Stimulated activated CD4-positive, alpha-beta T cell treated with anti-CD3 and anti-CD28 coated beads, TNF-alpha, amount 100 ng/mL, for 24 hours (primary cell): ENCODE measurements at places on chromosomes 7 and 10.
A peak's percentile ranks its signal among the peaks of the same experiment; 100 is the strongest.

DNA sequence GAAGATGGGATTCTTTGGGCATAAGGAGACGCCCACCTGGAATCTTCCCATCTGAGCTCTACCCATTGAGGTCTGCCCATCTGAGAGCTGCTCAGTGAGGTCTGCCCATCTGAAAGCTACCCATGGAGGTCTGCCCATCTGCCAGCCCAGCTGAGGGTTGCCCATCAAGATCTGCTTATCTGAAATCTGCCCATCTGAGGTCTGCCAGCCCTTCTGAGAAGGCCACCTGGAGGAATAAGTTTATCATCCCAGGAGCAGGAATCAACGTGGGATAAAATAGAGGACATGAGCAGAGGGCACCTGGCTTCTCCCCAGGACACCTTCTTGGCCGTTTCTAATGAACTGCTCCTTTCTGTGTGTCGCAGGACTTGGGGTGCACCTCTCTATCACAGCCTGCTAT lies 35.3 kb upstream of the PDZD8 start:
- DNase-seq = no peak

DNA sequence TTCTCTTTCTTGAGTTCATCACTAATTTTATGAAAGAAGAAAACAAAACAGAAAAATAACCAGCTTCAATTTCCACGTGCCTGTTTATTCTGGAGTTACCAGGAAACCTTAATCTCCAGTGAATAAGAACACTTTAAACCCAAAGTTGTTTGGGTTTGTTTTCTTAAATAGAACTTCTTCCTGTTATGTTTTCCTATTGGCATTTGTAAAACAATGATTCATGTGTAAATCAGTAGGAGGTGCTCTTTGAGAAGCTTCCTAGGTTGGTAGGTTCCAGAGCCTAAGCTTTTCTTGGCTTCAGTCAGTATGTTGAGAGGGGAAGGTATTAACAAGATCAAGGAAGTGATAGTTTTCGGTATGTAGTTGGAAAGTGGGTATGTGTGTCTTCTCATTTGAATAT lies 119.0 kb downstream of the BICC1 start:
- no peak for DNase-seq

GRCh38 chr10:99782447-99783286 lies at the start of gene ABCC2:
ABCC2 (plus strand) TSS chr10:99782640; CDS start chr10:99782845, 205 bp downstream.
- DNase-seq = no peak

DNA sequence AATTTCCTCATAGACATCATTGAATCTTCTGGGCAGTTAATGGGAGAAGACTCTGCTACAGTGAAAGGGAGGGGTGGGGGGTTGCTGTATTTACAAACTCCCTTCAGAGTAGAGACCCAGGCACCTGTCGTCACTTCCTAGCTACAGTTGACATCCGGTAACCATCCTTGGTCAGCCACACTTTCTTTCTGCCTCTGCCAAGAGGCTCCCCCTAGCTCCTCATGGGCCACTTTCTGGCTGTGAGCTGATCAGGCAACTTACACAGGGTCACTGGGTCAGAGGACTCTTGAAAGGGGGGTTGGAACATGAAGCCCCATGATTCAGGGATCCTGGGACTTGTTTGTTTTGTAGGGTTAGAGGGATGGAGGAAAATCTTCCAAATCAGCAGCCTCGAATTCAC lies 1.2 kb downstream of the TECPR1 start:
- DNase-seq = peak; percentile 25

GRCh38 chr7:103343758-103344452 lies 662 bp downstream of the DNAJC2 start:
- peak; percentile 9 for DNase-seq

DNA sequence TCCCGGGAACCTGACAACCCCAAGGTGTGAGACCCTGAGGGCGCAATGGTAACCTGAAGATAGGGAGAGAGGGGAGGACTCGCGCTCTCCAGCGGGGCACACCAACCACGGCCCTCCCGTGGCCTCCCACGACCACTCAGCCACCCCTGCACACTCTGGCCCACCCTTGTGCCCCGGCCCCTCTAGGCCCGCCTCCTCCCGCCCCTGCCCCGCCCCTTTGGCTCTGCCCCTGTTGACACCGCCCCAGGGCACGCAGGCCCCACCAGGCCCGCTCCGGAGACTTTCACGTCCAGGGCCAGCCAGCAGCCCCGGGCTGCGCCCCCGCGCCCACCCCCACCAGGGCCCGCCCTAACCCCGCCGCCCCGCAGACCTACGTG lies 10.9 kb downstream of the ATG9B start:
- no peak for DNase-seq

DNA sequence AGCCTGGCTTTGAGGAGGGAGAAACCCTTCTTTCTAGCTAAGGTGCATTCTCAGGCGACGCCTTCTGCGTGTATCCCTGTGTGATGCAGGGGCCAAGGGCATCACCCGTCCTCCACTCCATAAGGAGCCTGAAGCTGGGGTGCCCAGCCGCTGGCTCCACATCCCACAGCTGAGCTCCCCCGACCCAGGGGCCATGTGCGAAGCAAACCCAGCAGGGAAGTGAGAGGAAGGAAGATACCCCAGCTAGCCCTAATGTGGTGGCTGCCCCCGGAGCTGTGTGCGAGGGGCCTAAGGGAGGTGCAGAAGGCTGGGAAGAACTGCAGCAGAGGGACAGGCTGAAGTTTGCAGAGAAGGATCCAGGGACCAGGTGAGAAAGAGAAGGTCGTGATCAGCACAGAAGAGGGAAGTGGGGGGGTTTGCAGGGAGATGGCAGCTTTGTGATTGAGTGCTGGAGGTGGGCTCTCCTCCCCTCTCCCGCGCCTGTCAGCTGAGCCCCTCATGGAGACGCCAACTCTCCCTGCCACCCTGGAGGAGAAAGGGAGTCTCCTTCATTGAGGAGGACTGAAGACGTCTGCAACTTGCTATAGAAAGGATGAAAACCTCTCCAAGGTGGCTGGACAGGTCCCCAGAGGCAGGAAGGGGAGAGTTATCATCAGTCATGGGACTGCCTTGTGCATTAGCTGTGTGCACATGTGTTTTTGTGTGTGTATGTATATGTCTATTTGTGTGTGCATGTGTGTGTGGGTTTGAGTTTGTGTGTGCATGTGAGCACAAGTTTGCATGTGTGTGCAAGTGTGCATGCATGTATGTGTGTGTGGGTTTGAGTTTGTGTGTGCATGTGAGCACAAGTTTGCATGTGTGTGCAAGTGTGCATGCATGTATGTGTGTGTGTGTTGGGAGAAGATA lies 3.5 kb upstream of the CALML5 start:
- no peak for DNase-seq

- no peak for DNase-seq
These were observed 32.2 kb downstream of the DNAJB12 start for GRCh38 chr10:72322280-72323058.

- no peak for DNase-seq
These were observed 29.6 kb upstream of the FAM20C start for GRCh38 chr7:162632-163297.

GRCh38 chr10:69088801-69089501 lies 1.0 kb downstream of the SRGN start:
- peak; percentile 42 for DNase-seq

DNA sequence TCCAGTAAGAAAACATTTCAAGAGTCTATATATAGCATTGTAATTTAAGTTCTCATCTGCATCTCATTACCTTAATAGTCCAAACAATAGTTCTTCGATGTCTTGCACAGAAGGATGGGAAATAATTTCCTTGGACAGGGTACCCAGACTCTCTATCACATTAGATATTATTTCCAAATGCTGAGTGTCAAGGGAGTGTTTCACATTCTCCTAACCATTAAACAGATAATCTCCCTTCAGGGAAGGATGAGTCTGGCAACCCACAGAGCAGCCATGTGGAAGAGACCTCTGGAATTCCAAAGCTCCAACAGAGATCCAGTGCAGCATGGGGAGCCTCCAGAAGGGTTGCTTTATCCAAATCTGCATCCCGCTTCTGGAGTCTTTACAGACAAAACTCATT lies 89.6 kb downstream of the FZD1 start:
- no peak for DNase-seq

DNA sequence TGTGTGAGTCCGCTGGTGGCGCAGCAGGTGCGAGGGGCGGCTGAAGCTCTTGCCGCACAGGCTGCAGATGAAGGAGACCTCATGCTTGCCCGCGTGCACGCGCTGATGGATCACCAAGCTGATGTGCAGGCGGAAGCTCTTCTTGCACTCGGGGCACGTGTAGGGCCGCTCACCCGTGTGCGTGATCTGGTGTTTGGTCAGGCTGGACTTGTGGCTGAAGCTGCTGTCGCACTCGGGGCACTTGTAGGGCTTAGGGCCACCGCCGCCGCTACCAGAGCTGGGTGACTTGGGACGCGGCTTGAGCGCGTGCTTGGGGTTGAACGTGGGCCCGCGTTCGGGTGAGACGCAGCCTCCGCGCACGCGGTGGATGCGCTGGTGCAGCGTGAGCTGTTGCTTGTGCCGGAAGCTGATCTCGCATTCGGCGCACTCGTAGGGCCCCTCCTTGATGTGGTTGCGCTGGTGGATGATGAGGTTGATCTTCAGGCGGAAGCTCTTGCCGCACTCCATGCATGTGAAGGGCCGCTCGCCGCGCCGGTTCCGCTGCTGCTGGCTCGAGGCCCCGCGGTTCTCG lies 28.7 kb downstream of the ZNF777 start:
- DNase-seq = no peak

DNA sequence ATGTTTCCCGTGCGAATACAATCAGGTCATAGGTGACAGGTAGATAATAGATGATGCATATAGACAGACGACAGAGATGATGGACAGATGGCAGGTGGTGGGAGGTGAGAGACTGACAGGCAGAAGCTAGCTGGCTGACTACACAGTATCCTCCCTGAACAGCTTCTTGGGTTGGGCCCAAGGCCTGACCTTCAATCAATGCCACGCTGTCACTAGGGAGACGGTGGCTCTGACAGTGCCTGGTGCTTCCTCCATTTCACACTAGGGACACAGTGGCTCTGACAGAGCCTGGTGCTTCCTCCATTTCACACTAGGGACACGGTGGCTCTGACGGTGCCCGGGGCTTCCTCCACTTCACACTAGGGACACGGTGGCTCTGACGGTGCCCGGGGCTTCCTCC lies 200.1 kb downstream of the DIP2C start:
- DNase-seq = no peak

- DNase-seq = no peak
These were observed 56.7 kb upstream of the SDK1 start for GRCh38 chr7:3244241-3244814.

DNA sequence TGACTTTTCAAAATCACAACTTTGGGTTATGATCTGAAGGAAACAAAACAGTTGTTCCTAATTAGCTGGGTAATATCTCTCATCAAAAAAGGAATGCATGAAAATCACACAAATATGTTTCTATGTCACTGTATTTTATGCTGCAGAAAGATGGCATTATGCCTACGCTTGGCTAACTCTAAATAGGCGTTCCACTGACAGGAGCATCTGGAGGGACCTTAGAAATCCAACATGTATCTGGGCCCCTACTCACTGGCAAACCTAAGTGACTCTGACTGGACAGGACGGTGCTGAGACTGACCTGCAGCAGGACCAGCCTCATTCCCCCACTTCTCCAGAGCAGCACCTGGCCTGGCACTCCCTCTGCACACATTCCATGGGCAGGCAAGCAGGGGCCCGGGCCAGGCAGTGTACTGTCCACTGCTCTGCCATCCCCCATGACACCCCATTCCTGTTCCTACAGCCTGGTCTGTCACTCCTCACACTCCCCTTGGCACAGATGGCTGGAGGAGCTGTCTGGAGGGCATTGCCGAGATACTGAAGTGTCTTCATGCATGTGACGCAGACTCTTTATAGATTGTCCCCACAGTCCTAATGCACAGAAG lies 2.6 kb upstream of the MYL7 start:
- DNase-seq = no peak
